Pulmonary artery endothelial cell (primary cell): ENCODE measurements at places on chromosomes 1 and 21. TPM values are rescaled to one million over a fixed set of nuclear protein-coding genes. Genes with fewer than 3 reads are reported as not detected.

DNA sequence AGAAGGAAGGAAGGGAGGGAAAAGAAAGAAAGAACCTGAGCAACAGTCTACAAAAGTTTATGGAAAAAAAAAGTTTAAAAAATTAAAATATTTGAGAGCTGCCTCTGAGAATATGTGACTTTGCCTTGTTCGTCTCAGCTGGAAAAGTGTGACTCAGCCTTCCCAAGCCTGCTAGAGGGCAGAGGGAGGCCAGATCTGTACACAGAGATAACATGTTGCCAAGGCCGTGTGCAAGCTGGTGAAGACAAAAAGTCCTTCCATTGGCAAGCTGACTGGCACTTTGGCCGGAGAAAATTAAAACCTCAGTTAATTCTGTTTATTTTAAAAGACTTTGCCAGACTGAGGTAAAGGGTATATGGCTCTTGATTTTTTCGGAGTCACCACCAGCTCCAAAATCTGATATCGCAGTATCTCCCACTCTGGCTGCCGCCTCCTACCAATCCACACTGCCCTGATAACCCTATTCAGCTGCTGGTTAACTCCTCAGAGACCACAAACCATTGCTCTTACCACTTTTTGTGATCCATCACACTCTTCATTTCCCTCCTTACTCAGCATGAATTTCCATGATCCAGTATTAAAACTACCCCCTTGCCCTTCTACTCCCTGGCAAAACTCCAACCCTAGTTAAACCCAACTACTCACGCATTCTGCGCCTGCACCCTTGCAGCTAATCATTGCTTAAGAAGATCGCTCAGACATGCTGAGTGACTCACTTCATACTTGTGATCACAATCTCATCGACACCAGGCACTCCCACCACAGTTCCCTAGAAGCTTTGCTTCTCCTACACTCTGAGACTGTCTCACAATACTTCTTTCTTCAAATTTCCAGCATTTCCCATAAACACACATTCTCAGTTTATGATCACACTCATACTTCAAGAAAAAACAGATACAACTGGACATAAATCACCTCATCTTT lies 5.7 kb upstream of the PPP1R15B start:
- DNase-seq: peak; percentile 88

DNA sequence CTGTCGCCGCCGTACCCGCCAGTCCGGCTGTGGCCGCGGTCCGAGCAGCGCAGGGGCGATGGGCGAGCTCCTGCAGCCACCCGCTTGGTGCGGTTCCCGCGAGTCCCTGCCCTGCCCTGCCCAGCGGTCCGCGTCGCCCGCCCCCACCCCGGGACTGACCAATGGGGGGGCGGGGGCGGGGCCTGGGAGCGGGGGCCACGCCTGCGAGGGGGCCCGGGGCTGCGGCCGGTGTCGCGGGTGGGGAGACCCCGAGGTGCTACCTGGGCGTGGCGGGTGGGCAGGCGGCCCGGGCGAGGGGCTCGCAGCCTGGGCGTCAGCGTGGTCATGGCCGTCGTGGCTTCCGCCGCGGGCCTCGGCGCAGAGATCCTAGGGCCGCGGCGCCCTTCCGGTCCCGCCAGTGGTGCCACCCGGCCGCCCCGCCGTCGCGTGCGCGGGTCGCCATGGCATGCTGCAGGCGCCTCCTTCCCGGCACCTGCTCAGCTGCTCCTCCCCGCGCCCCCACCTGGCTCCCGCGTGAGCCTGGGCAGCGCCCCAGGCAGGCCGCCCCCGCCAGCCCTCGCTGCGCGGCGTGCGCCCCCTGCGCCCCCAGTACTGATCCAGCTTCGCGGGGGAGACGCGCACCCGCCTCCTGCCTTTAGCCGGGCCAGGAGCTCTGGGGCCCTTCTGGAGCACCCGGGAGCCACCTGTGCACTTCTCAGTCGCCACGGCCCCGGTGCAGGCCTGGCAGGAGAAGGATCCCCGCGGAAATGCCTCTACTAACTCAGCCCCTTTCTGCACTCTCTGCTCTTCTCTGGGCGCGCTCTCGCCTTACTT lies at the start of gene BMP8B:
BMP8B (minus strand) TSS at position 108 of the 813 bp plus-strand sequence. CDS start 380 bp downstream, outside the sequence.
- DNase-seq: no peak

- DNase-seq: no peak
Observed at GRCh38 chr1:238370599-238370998, 479.9 kb upstream of the ZP4 start.

STUM gene
- total RNA-seq: not detected in 2 replicates

DNA sequence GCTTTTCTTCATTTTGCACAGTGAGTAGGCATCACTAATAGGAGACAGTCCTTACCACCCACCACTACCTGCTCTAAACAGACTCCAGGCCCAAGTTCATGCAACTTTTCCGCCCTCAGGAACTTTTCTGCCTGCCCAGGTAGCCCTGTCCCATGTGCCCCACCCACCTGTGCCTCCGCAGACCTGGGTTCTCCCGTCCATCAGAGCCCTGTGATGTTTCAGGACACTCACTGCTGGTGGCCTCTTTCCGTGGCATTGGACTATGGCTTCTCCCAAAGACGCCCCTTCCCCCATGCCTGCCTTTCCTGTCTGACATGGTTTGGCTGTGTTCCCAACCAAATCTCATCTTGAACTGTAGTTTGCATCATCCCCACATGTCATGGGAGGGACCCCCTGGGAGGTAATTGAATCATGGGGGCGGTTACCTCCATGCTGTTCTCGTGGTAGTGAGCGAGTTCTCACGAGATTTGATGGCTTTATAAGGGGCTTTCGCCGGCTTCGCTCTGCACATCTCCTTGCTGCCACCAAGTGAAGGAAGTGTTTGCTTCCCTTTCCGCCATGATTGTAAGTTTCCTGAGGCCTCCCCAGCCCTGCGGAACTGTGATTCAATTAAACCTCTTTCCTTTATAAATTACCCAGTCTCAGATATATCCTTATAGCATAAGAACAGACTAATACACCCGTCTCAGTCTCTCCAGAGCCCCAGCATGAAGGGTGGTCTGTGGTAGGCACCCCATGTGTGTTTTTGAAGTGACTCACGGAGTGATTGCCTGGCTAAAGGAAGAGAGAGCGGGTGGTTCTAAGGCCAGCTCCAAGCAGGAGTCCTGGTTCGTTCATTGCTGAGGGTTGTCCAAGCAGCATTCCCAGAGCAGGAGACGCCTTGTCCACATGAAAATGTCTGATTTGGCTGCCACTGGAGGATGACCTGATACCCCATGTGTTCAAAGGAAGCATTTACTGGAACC lies 86.0 kb upstream of the ZBTB40 start:
- DNase-seq: no peak

- DNase-seq: no peak
Observed at GRCh38 chr1:241310451-241310850, 46.6 kb downstream of the RGS7 start.

GRCh38 chr1:55959136-55959548 lies 620.2 kb downstream of the PLPP3 start:
- DNase-seq: no peak

SPATA6 gene
- 1.6 and 2.7 TPM in 2 replicates for total RNA-seq

CD1E gene
- not detected in 2 replicates for total RNA-seq

- DNase-seq: no peak
Observed at GRCh38 chr1:10768552-10768951, 27.9 kb downstream of the CASZ1 start.

GRCh38 chr1:157162345-157162744 lies 24.1 kb upstream of the ETV3 start:
- DNase-seq: no peak

CD244 gene
- total RNA-seq: not detected in 2 replicates

DNA sequence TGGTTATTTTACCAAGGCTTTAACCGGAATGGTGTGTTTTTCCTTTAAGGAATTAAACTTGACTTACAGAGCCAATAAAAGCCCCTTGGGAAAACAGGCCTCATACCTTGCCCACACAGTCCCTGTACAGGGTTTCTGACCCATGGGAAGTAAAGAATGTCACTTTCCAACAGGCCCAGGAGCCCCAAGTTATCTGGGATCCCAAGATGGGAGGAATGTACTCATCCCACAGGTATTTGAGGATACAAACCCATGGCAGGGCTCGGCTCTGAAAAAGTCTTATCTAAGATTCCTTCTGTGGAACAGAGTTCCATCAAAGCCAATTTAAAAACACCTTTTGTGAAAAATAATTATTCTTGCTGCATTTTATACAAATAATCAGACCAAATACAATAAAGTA lies 15.3 kb upstream of the COX20 start:
- DNase-seq: no peak

- DNase-seq: no peak
Observed at GRCh38 chr1:26429721-26430120, 2.4 kb upstream of the DHDDS start.

C1orf185 gene
- total RNA-seq: not detected in 2 replicates

FCGR3B gene
- total RNA-seq: not detected in 2 replicates

LCE1B gene
- total RNA-seq: not detected in 2 replicates

GRCh38 chr1:1088029-1088800 lies 14.1 kb upstream of the RNF223 start:
- no peak for DNase-seq

DNA sequence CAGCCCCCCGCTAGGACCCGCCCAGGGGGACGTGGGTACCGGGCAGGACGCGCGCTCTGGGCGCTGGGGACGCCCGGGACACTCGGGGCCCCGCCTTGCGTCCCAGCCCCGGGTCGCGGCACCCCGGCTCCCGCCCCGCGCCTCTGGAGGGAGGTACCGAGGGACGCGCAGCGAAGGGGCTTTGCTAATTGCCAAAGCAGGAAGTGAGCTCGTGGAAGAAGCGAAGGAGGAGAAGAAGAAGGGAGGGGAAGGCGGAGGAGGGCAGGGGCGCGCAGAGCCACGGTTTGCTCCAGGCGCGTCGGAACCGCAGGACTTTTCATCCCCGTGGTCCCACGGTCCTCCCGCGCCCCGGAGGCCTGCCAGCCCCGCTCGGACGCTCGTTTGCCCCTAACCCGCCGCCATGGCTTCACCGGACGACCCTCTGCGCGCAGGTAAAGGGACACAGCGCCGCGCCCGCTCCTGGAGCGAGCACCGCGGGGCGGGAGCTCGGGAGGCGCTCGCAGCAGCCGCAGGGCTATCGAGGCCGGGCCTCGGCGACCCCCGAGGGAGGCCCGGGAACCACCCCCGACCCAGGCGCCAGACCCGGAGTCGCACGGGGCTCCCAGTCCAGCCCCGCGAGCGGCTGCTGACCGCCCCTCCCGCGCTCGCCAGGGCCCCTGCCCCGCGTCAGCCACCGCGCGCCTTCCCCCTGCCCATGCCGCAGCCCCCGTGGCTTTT lies 1.3 kb downstream of the EDARADD start:
- no peak for DNase-seq

OR2G6 gene
- not detected in 2 replicates for total RNA-seq

GRCh38 chr1:230891413-230891812 lies 23.1 kb upstream of the C1orf198 start:
- DNase-seq: no peak

DNA sequence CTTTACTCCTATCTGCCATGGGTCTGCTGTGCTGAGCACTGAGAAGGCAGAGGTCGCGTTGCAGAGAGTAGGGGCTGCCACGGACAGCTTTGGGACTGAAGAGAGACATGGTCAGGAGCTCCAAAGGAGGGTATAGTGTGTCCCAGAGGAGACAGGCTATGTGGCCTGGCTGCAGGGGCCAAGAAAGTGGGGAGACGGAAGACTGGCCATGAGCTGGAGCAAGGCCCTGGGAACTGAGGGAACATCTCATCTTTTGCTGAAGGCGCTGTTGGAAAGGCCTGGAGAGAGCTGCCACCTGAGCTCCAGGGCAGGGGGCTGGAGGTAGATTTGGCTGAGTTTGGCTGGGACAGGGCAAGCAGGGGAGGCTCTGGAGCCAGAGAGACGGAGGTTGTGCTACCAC lies 55.8 kb upstream of the AJAP1 start:
- DNase-seq: no peak

- DNase-seq: no peak
Observed at GRCh38 chr1:57835620-57836019, 411.8 kb upstream of the DAB1 start.

BSND gene
- total RNA-seq: not detected in 2 replicates

DNA sequence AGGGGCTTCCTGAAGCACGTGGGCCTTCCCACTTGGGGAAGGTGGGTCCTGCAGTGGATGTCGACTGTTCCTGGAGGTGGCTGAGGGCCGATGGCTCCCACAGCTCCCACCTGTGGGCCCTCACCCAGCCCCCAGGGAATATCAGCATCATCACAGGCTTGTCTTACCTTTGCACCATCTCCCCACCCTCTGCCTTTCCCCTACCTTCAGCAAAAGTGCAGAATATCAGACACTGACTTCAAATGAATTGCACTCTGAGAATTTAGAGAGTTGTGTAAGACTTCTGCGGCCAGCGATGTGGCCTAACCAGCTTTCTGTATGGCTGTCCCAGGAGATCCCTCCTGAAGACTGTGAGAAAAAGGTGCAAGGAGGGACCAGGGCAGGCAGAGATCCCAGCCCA lies 105.4 kb downstream of the PRDM2 start:
- no peak for DNase-seq

ESPN gene
- 0.79 and 0.81 TPM in 2 replicates for total RNA-seq

NEXN gene
- 4.4 and 6.3 TPM in 2 replicates for total RNA-seq

NEK2 gene
- 19.7 and 45.8 TPM in 2 replicates for total RNA-seq

SLC35F3 gene
- not detected in 2 replicates for total RNA-seq

GRCh38 chr1:171622152-171622462 lies at the start of gene MYOCOS:
TSS of gene MYOCOS (plus strand) at chr1:171622243. CDS start at chr1:171623884, 1,641 bp downstream.
- no peak for DNase-seq

GRCh38 chr1:176501599-176501998 lies 38.6 kb downstream of the PAPPA2 start:
- DNase-seq: no peak

DNA sequence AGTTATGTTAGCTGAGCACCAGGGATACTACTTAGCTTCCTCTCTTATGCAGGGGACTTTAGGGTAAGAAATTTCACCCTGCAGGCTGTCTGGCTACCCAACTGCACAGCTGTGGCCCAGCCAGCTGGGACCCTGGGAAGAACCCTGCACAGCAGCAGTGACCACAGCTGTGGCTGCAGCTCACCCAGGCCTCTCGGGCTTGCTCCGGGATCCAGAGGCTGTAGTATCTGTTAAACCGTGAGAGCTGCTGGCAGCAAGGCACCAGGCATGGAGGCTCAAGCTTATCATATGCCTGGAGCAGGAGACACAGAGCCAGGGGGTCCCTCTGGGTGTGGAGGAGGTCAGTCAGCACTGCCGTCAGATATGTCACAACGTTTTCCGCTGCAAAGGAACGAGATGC lies 40.3 kb downstream of the URB1 start:
- no peak for DNase-seq

ITLN1 gene
- 0.32 TPM in 1 of 2 replicates, not detected in the other for total RNA-seq

JAK1 gene
- 173 and 208 TPM in 2 replicates for total RNA-seq

SLC6A9 gene
- 0.40 and 0.60 TPM in 2 replicates for total RNA-seq

RAB42 gene
- 1.7 and 2.0 TPM in 2 replicates for total RNA-seq

- DNase-seq: no peak
Observed at GRCh38 chr1:175129182-175129581, 61.5 kb downstream of the TNN start.

LEMD1 gene
- total RNA-seq: not detected in 2 replicates

- DNase-seq: no peak
Observed at GRCh38 chr1:200028586-200029034, 1.1 kb downstream of the NR5A2 start.

GRCh38 chr1:229079016-229079595 lies 191.8 kb upstream of the RAB4A start:
- no peak for DNase-seq

- DNase-seq: no peak
Observed at GRCh38 chr1:59124166-59124565, 172.7 kb upstream of the FGGY start.

GRCh38 chr1:18932387-18932786 lies 24.1 kb downstream of the IFFO2 start:
- no peak for DNase-seq

LAMC2 gene
- total RNA-seq: 13.0 and 24.1 TPM in 2 replicates

GRCh38 chr1:12770620-12771019 lies 2.9 kb upstream of the PRAMEF12 start:
- no peak for DNase-seq
